ENCODE measurements at places on chromosomes 12 and 14.

DNA sequence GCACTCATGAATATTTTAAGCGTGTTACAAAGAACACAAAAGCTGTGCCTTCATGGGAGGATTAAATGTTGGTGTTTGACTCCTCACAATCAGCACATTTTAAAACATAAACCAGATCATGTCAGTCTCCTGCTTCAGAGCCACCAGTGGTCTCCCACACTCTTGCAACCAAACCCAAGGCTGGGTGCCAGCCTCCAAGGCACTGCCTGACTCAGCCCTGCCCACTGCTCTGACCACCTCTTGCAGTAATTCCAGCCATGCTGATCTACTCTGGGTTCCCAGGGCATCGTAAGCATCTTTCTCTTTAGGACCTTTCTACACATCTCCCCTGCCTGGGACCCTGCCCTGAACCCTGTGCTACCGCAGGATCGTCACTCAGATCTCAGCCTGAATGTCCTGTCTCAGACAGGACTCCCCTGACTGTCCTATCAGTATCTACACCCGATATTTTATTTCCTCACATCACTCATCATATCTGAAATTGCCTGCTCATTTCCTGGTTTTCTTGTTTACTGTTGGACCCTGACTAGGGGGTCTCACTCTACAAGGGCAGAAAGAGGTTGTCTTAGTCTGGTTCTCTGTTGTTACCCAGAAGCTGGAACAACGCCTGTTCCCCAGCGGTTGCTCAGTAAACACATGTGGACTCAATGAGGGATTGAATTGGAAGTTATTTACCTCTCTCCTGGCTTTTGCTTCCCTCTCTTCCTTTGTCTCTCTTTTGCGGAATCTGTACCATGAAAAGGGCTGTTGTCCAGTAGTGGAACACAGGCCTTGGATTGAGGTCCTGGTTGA is 449.8 kb downstream of the RAD51B start:
- DNase-seq, result no peak

DNA sequence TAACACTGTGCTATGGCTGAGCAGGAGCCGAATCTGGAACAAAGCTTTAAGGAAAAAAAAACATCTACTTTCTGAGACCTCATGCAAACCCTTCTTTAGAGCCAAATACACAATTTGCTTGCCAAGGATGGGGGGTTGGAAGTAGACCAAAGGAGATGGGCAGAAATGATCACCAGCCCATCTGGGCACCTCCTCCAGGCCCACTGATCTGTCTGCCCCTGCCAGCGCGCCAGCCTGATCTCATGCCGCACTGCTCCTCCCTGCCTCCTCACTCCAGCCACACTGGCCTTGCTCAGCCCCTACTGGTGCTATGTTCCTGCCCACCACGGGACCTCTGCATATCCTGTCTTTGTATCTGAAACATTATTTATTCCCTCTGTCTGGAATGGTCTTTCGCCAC is 24.8 kb upstream of the RAB35 start:
- no peak for DNase-seq

GRCh38 chr12:62629413-62629812 is 162.8 kb downstream of the MON2 start:
- DNase-seq, result no peak

DNA sequence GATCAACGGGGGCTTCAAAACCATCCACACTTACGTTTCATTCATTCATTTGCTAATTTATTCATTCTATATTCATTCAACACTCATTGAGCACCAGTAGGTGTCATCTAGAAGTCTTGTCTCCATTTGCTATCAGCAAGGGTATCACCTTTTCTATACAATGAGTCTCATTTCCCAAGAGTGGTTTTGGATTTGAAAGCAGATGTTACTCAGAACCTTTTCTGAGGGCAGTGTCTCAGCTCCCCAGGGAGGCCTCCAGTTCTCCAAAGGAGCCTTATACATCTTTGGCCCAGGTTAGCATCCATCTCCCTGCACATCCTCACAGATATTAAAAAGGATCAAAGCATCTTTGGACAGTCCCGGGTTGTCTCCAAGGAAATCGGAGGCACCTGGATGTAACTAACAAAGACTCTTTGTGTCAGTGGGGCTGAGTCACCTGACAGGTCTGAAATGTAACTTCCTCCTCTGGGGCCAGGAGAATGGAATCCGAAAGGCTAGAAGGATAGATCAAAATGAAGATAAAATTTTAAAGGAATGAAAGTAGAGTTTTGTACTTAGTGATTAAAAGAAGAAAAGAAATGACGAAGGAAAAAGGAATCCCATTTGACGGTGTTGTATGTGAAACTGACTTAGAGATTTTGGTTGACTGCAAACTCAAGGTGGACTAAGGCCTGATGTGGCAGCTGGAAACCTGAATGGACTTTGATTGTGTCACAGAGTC is 103.0 kb downstream of the VCPKMT start:
- DNase-seq, result no peak

- peak; percentile 10 for DNase-seq
Measured at GRCh38 chr12:22250762-22251161, 83.7 kb downstream of the ST8SIA1 start.
